ENCODE measurements at places on chromosomes 2 and 18.

DNA sequence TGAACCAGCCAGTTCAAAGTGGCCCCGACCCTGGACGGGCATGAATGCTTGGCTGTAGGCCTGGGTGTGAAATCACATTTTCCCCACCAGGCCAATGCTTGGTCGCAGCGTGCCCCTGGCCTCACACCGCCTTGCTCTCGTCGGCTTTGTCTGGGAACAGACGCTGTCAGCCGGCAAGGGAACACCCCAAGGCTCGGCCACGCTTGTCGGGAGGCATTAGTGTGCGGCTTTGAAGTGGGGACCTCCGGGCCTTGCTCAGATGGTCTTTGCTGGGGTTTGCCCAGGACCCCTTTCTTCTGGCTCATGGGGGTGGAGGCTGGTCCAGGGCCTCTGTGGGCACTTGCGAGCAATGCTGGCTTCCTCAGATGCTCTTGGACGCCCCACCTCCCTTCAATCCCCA is 79.1 kb downstream of the INHBB start:
- H3K4me1 ChIP-seq, result no peaks in the 10 kb centered on the region
- no peak overlapping the region for H3K27ac ChIP-seq
- no peak overlapping the region for H3K4me3 ChIP-seq
- no peak for DNase-seq
- H3K27me3 ChIP-seq, result peaks cover 36% of the 10 kb centered on the region
- H3K36me3 ChIP-seq, result no peaks in the 10 kb centered on the region

GRCh38 chr18:55470826-55471225 is 117.2 kb downstream of the TCF4 start:
- H3K4me1 ChIP-seq, result no peaks in the 10 kb centered on the region
- H3K36me3 ChIP-seq, result no peaks in the 10 kb centered on the region
- no peak overlapping the region for H3K4me3 ChIP-seq
- no peak overlapping the region for H3K27ac ChIP-seq
- no peak for DNase-seq

- no peak overlapping the region for H3K27ac ChIP-seq
- H3K36me3 ChIP-seq, result no peaks in the 10 kb centered on the region
- DNase-seq, result no peak
- no peaks in the 10 kb centered on the region for H3K4me1 ChIP-seq
- no peaks in the 10 kb centered on the region for H3K27me3 ChIP-seq
Measured at GRCh38 chr2:122167515-122167914, 412.1 kb downstream of the TSN start.

DNA sequence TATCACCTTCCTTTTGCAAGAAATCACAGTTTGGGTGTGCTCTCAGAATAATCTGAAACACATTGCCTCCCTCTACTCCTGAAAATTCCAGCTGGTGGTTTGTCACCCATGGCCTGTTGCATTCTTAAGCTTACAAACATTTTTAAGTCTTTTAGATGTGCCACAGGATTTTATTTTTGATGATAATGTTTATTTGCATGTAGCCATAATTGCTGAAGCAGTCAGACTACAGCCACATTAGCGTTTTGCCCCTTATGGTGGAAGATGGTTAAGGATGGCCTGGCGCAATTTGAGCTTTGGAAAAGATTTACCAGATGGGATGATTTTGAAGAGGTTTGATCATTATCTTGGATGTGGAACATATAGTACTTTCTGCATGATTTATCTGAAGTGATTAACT is 439.5 kb downstream of the MEIS1 start:
- H3K27me3 ChIP-seq, result peaks cover 6% of the 10 kb centered on the region
- no peaks in the 10 kb centered on the region for H3K36me3 ChIP-seq
- no peaks in the 10 kb centered on the region for H3K4me1 ChIP-seq
- no peak overlapping the region for H3K4me3 ChIP-seq
- DNase-seq, result no peak

- no peaks in the 10 kb centered on the region for H3K36me3 ChIP-seq
- H3K27ac ChIP-seq, result no peak overlapping the region
- H3K4me3 ChIP-seq, result no peak overlapping the region
- no peaks in the 10 kb centered on the region for H3K27me3 ChIP-seq
- peaks cover 11% of the 10 kb centered on the region for H3K4me1 ChIP-seq
Measured at GRCh38 chr18:23225503-23225902, 90.2 kb downstream of the CABLES1 start.

- no peaks in the 10 kb centered on the region for H3K27me3 ChIP-seq
- H3K27ac ChIP-seq, result no peak overlapping the region
- peaks cover 26% of the 10 kb centered on the region for H3K36me3 ChIP-seq
- DNase-seq, result no peak
Measured at GRCh38 chr18:45958730-45959129, 8.4 kb downstream of the EPG5 start.

DNA sequence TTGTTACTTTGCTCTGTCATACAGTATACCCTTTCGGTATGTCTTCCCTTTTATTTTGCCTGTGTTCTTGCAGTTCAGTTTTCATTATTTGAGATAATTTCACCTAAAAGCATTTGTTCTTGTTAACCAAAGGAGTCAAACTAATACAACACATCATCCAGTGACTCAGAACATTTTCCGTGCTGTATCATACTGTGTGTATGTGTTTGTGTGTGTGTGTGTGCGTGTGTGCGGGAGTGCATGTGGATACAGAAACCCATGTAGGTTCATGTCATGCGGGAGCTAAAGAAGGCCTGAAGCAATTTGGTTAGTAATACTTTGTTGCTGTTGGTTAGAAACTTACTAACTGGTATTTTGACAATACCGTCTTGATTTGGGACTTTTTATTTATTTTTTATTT is 60.0 kb downstream of the CEP192 start:
- H3K4me3 ChIP-seq, result no peak overlapping the region
- H3K27me3 ChIP-seq, result no peaks in the 10 kb centered on the region
- H3K4me1 ChIP-seq, result no peaks in the 10 kb centered on the region
- H3K36me3 ChIP-seq, result peaks cover 98% of the 10 kb centered on the region

- H3K36me3 ChIP-seq, result no peaks in the 10 kb centered on the region
- H3K4me3 ChIP-seq, result no peak overlapping the region
- H3K27ac ChIP-seq, result no peak overlapping the region
- peaks cover 7% of the 10 kb centered on the region for H3K27me3 ChIP-seq
- no peak for DNase-seq
Measured at GRCh38 chr2:85106489-85107180, 26.6 kb upstream of the TCF7L1 start.

- H3K4me1 ChIP-seq, result no peaks in the 10 kb centered on the region
- no peak for DNase-seq
- H3K36me3 ChIP-seq, result no peaks in the 10 kb centered on the region
Measured at GRCh38 chr2:241546771-241547498, 11.6 kb upstream of the BOK start.

DNA sequence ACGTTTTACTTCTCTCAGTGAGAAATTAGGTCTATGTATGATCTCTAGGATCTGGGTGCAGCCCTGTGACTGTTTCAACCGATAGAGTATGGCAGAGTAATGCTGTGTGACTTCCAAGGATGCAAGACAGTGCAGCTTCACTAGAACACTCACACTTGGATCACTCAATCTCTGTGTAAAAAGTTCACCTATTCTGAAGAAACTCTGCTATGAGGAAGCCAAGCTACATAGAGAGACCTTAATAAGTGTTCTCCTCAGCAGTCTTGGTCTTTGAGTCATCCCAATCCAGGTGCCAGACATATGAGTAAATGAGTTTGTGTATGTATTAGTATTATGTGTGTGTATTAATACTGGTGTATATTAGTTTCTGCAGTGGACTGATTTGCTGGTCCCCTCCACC is 335.0 kb downstream of the NR4A2 start:
- no peaks in the 10 kb centered on the region for H3K4me1 ChIP-seq
- H3K27me3 ChIP-seq, result no peaks in the 10 kb centered on the region
- H3K27ac ChIP-seq, result no peak overlapping the region
- no peak overlapping the region for H3K4me3 ChIP-seq

DNA sequence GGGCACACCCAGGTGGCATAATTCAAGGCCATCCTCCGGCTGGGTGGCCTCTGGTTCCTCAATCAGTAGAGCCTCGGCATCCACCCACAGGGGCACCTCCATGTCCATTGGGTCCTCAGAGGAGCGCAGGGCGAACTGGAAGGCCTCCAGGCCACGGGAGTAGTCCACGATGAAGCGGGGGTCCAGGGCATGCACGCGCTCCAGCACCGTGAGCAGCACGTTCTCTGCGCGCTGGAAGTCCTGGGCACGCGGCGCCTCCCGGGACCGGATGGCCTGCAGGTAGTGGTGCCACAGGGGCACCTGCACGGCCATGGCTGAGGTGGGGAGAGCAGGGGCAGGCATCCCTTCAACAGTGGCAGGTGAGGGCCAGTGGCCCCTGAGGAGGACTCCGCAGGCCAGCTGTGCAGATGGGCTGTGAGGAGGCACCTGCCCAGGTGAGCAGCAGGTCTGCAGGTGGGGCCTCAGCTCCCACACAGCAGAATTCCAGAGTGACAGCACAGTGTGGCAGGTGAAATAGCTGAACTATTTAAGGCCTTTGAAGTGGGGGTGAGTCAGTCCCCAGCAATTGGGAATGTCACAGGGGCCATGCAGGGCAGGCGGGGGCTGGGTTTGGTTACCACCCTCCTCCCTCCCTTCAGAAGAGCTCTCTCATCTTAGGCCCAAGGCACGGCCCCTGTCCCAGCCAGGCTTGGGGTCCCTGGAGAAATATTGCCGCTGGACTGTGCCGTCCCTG is at the start of gene MAB21L4:
Gene MAB21L4 (minus strand): TSS at position 501 of the 733 bp plus-strand sequence. CDS start 159 bp downstream, at position 342.
- peaks cover 4% of the 10 kb centered on the region for H3K27me3 ChIP-seq
- H3K4me3 ChIP-seq, result no peak within 1 kb of the TSS
- no peaks in the 10 kb centered on the region for H3K4me1 ChIP-seq

GRCh38 chr2:47235132-47235531 is 80.0 kb upstream of the STPG4 start:
- no peaks in the 10 kb centered on the region for H3K36me3 ChIP-seq
- peaks cover 29% of the 10 kb centered on the region for H3K27me3 ChIP-seq
- no peak overlapping the region for H3K4me3 ChIP-seq
- H3K27ac ChIP-seq, result no peak overlapping the region

DNA sequence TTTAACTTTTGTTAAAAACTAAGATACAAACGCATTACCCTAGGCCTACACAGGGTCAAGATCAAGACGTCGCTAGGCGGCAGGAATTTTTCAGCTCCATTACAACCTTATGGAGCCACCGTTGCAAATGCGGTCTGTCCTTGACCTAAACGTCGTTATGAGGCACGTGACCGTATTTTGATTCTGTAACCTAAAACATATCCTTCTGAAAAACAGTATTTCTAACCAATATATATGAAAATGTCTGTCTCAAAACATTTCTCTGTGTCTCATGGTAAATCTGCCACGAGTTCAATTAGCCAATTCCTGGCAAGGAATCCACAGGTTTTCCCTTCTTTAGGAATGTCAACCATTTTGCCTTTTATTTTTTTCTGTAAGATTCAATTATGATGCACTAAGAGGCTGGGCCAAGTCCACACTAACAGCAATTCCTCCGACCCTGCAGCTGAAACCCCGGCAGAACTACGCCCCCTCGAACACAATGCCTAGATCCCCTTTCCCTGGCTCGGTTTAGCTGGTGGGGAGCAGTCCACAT is 1.7 kb downstream of the RTN4 start:
- peaks cover 19% of the 10 kb centered on the region for H3K36me3 ChIP-seq
- no peaks in the 10 kb centered on the region for H3K27me3 ChIP-seq
- DNase-seq, result no peak
- peak overlapping the region; percentile 82 for H3K4me3 ChIP-seq

DNA sequence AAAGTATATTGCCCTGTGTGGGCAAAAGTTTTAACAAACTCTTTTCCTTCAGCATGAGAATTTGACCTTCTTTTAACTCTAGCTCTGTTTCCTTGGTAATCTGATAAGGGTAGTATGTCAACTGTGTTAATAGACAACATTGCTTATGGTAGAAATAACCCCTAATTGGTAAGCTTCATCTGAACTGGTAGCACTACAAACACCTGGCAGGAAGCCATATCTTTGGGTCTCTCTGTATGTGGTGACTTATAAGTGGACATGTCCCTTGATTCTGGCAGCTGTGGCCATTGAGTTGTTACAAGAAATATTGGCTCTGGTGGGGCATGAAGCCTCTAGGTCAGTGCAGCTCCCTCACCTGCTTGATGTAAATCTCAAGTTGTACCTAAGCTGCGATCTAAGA is 46.9 kb downstream of the MBD5 start:
- no peaks in the 10 kb centered on the region for H3K36me3 ChIP-seq
- H3K4me1 ChIP-seq, result no peaks in the 10 kb centered on the region
- no peak overlapping the region for H3K4me3 ChIP-seq
- DNase-seq, result no peak
- H3K27ac ChIP-seq, result no peak overlapping the region

GRCh38 chr18:36640021-36640952 is 188.5 kb downstream of the TPGS2 start:
- no peaks in the 10 kb centered on the region for H3K4me1 ChIP-seq
- no peaks in the 10 kb centered on the region for H3K36me3 ChIP-seq
- no peak overlapping the region for H3K27ac ChIP-seq
- H3K27me3 ChIP-seq, result no peaks in the 10 kb centered on the region
- no peak for DNase-seq

DNA sequence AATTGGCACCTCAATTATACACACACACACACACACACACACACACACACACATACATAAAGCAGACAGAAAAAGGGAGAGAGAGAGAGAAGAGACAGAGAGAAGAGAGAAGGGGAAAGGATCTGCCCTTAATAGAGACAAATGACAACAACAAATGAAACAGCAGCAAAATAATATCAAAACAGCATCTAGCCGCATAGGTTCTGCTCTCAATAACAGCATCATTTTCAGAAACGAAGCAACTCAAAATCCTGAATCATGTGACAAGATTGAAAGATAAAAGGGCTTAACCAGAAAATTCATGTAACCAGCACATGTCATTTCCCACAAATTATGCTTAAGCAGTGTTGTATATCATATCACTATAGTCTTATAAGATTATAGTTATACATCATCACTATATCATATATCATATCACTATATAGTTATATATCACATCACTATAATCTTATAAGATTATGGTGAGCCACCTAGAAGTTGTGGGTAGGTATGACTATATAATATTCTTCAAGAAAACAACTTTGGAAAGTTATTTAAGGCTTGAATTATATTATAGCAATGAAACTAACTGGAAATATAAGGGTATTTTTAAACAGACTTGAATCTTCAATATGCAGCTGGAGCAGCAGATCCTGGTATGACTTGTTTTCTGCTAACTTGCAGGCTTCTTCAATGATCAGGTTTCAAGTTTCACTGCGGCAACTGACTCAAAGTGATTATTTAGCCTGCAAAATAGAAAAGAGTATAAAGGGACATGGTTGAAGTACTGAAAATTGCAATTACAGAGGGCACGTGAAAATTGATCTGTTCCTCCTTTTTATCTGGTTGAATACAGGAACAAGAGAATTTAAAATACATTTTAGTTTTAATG is 16.1 kb upstream of the VPS54 start:
- no peaks in the 10 kb centered on the region for H3K27me3 ChIP-seq
- no peaks in the 10 kb centered on the region for H3K36me3 ChIP-seq
- H3K4me1 ChIP-seq, result peaks cover 20% of the 10 kb centered on the region
- no peak for DNase-seq
- no peak overlapping the region for H3K27ac ChIP-seq

DNA sequence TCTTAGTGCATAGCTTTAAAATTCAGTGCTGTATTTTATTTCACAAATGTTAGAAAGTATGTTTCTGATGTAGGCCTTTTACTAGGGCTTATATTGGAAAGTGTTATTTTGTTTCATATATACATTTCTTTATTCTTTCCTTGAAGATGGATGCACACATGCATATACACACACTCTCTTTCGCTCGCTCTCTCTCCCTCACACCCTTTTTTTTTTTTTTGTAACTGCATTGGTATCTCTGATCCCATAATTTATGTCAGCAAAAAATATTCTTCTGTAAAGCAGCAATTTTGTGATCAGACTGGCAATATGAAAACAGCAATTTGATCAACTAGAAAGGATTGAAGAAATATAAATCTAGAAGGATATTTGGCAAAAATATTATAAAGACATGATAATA is 2.0 kb downstream of the MBD5 start:
- no peaks in the 10 kb centered on the region for H3K27me3 ChIP-seq
- no peak overlapping the region for H3K27ac ChIP-seq
- no peak for DNase-seq
- no peaks in the 10 kb centered on the region for H3K36me3 ChIP-seq
- peak overlapping the region; percentile 68 for H3K4me3 ChIP-seq
- H3K4me1 ChIP-seq, result peaks cover 50% of the 10 kb centered on the region

All from DND-41 (cell line).